Kasumi-1 (cell line): ENCODE measurements at places on chromosomes 5 and 9.

- no peak for DNase-seq
These were observed 52.5 kb downstream of the OTULIN start for GRCh38 chr5:14716755-14717752.

DNA sequence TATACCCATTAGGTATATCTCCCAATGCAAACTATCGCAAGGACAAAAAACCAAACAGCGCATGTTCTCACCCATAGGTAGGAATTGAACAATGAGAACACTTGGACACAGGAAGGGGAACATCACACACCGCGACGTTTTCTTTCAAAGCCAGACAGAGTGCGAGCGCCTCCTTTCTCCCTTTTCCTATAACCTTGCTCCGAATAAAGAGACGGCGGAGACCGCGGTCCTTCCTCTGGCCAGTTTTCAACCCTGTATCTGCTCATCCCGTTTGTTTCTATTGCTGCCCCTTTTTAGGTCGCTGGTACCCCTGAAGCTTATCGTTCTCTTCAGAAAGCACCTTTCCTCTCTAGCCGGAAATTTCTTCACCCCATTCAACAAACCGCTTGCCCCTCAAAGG lies 1.3 kb downstream of the LVRN start:
- no peak for DNase-seq

- no peak for DNase-seq
These were observed 7.4 kb upstream of the ADAM19 start for GRCh38 chr5:157582731-157583620.

GRCh38 chr9:100427366-100428263 lies 672 bp downstream of the MSANTD3 start:
- peak; percentile 40 for DNase-seq

- DNase-seq: no peak
These were observed at the start of gene FSTL4 for GRCh38 chr5:133612249-133612860. FSTL4 (minus strand) TSS chr5:133612541.

- peak; percentile 91 for DNase-seq
These were observed 112.3 kb upstream of the ANKH start for GRCh38 chr5:14983666-14984441.

GRCh38 chr5:112012104-112012503 lies 255.1 kb upstream of the NREP start:
- DNase-seq: no peak

DNA sequence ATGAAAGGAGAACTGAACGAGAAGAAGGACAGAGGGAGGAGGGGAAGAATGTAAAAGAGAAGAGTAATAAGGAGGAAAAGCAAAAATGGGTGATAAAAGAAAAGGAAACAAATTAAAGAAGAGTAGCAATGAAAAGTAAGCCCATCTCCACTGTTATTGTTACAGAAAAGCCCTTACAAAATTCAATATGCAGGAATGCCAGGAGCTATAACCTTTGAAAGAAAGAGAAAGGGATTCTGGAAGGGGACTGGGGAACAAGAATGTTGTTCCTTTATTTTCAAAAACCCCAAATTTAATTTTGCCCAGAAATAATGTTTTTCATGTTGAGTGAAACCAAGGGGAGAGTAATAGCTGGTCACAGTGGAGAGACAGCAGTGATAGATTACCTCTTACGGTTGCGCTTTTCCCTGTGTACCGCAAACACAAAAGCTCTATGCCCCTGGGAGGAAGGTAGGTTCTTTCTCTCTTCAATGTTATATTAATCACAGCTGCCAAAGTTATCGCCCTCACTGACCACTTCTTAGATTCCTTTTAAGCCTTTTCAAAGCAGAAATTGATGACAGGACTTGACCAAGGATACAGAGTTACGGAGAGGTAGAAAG lies 86.7 kb downstream of the BRINP1 start:
- no peak for DNase-seq

DNA sequence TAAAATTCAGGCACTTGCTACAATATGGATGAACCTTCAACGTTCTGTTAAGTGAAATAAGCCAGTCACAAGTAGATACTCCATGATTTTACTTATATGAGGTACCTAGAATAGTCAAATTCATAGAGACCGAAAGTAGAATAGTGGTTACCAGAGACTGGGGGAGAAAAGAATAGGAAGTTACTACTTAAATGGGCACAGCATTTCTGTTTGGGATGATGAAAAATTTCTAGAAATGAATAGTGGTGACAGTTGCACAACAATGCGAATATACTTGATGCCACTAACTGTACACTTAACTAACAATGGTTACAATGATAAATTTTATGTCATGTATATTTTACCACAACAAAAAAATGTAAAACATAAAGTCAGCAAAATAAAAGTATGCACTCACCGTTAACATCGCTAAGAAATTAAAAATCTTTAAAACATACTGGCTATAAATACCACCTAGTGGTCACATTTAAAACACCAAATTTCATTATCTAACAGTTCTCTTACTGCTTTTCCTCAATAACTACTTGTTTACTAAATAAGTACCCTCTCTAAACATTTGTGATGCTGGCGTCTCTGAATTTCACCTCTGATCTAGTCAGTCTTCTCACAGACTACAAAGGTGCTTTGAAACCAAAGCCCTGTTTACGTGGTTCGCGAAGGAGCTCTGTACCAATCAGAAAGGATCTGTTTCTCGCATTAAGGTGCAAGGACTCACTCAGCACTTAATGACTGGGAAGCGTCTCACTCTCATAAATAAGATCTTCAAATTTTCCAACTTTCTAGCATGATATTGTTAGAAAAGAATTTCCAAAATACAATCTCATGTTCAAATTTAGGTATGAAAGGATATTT lies 22.7 kb downstream of the KIF3A start:
- peak; percentile 49 for DNase-seq
